NCI-H1417 (cell line): ENCODE measurements at places on chromosomes 7 and 10.

DNA sequence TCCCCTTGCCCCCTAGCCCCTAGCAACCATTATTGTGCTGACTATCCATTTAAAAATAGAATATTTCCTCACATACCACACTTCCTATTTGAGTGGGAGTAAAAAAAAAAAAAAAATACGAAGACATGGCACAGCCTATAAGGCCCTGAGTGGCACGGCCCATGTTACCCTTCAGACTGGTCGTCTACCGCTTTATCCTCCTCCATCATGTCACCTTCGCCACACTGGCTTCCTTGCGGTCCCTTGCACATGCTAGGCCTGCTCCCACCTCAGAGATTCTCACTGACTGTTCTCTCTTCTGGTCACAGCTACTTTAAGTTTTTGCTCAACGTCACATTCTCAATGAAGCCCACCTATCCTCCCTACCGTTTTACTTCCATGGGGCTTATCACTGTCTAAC lies 130.3 kb downstream of the ATE1 start:
- DNase-seq, result no peak

- DNase-seq, result no peak
Observed at GRCh38 chr7:150417863-150418262, 32.6 kb upstream of the GIMAP8 start.

DNA sequence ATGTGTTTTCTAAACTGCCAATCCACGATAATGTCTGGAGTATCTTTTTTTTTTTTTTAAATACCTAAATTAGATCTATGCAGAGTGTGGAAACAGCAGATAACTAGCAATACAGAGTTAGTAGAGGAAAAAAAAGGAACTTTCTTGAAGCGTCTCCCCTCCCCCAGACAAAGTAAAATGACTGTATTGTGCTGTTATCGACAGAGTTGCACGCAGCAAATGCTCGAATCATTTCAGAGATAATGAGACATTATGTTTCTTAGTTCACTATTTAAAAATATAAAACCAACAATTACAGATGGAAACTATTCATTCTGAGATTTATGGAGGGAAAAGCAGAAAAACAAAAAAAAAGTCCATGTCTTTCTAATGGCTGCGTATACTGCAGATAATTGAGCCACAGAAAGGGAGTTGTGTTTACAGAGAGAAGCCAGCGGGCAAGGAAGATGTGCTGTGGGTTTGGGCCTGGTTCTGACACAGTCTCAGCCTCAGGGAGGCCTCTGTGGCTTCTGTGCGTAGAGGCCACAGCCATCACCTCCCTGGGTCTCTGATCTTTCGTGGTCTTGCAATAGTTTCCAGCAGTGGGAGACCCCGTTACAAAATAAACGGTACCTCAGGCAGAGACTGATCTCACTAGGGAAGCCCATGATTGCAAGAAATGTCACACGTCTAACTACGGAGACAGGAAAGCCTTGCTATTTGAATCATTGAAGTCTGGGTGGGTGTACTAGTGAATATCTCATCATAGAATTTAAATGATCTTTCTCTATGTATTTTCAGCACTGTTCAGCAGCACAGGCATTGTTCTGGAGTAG lies 19.1 kb upstream of the KLF6 start:
- no peak for DNase-seq

- peak; percentile 65 for DNase-seq
Observed at GRCh38 chr10:61901829-61902444, 438 bp downstream of the ARID5B start.
